Neural crest cell (in vitro differentiated cells): ENCODE measurements at places on chromosomes 12 and 14.

DNA sequence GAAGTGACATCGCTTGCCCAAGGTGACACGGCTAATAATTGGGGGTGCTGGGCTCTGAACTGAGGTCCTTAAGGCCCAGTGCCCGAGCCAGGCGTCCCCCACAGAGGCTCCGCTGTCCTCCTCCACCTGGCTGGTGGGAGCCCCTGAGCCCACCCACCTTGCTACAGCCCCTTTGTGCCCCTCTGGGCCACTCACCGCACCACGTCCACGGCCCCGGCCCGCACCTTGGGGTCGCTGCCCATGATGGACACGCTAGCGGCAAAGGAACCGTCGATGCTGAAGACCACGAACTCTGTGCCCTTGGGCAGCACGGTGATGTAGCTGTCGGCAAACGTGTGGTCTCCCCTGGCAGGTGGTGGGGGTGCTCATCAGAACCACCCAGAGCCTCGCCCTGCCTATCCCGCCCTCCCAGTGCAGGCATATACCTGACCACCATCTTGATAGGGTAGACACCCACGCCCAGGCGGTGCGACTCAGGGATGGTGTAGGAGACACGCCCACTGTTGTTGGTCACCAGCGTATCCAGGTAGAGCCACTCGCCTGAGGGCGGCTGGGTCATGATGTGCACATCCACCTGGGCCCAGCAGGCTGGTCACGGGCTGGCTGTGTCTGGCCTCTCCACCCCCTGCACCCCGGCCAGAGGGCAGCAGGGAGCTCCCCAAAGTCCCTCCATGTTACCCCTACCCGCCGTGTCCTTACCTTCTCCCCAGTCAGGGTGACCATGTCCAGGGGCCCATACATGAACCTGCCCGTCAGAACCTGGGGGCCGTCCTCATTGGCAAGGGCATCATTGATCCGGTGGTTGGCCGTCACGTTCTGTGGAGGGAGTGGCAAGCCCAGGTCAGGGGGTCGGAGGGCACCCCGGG is 6.8 kb downstream of the ARL6IP4 start:
- no peak for DNase-seq

- no peak for DNase-seq
Measured at GRCh38 chr14:51224551-51224950, 15.5 kb upstream of the TMX1 start.

GRCh38 chr12:89685363-89685972 is 23.2 kb downstream of the ATP2B1 start:
- DNase-seq: no peak

- peak; percentile 30 for DNase-seq
Measured at GRCh38 chr12:5480218-5480937, 48.5 kb downstream of the NTF3 start.

DNA sequence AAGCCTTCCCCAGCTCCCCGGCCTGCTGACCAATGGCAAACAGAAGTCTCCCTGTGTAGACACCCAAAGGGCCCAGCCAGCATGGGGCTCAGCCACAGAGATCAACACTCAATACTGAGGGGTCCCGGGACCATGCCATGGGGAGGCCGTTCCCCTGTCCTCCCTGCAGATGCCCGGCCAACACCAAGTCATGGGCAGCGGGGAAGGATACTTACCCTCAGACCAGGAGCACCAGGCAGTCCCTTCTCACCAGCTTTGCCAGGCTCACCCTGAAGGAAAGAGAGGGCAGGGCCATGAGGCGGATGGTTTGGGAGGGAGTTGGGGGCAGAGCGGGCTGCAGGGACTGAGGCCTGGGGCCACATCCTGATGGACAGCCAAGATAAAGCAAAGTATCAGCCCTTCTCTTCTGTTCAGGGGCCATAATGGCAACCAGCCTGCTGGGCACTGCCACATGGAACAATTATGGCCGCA is 19.9 kb downstream of the COL2A1 start:
- DNase-seq: no peak

DNA sequence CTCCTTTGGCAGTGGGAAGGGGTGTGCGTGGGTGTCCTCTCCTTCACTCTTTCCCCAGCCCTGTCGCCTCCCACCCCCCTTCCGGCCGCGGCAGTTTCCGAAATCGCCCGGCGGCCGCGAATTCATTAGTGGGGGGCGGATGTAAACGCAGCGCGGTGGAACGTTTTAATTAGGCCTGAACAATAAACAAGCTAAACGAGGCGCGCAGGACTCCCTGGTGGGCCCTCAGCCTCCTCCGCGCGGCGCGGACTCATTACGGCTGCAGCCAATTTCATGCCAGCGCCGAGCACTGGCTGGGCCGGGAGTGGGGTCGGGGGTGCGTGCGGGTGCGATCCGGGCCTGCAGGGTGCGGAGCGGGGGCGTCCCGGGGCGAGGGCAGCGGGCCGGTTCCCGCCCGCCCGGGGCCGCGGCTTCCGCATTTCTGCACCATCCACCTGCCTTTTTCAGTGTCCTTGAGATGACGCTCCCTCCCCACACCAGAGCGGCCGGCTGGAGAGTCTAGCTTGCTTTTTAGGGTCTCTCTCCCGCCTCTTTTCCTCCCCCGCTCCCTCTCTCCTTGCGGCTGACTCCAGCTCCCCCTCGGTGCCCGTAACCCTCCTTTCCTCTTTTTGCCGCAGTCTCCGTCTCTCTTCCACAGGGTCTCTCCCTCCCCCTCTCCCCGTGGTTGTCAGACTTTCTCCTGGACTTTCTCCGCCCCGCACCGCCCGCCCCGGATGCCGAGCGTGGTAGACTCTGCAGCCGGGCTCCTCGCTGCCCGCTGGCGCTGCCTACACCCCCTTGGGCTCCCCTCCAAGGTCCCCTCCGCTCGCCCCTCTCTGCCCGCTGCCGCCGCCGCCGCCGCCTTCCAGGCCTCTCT is at the start of gene CISTR:
Gene CISTR (minus strand): TSS at position 644 of the 856 bp plus-strand sequence.
- DNase-seq: no peak

GRCh38 chr12:42163913-42164312 is 19.2 kb upstream of the GXYLT1 start:
- DNase-seq: no peak

- DNase-seq: no peak
Measured at GRCh38 chr14:77309131-77309530, 11.6 kb downstream of the POMT2 start.

GRCh38 chr14:77249286-77249685 is 21.7 kb downstream of the NGB start:
- DNase-seq: no peak

GRCh38 chr12:54127538-54128259 is 61.1 kb downstream of the SMUG1 start:
- no peak for DNase-seq

DNA sequence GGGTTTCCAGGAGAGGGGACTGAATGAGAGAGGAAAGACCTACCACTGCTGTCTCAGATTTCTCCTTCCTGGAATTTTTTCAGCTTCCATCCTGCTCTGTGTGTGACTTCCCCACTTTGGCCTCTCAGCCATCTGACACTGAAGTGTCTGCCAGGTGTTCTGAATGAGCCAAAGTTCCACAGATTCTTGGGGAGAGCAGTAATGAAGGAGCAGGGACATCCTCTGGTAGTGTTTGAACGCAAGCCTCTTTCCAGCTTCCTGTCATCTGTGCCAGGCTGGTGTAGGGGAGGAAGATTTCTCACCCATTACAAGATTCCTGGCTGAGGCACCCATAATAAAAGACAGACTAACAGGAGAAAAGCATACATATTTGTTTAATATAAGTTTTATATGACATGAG is 141.7 kb upstream of the NRXN3 start:
- DNase-seq: no peak
